ENCODE measurements at places on chromosomes 13 and 19. TPM values are rescaled to one million over a fixed set of nuclear protein-coding genes. Genes with fewer than 3 reads are reported as not detected.

Gene PCDH20
- 7.6 TPM for total RNA-seq

Gene CGB5
- not detected for total RNA-seq

Gene DMRTC2
- total RNA-seq = not detected

Gene PLPPR3
- 72.0 TPM for total RNA-seq

Gene PROZ
- not detected for total RNA-seq

Gene NLRP7
- total RNA-seq = not detected

Gene CNN1
- total RNA-seq = 0.74 TPM

Gene RGL3
- 0.25 TPM for total RNA-seq
